ENCODE measurements at places on chromosomes 2 and 18.

GRCh38 chr2:161158882-161159281, 1.3 kb upstream of the TANK start:
- no peak for DNase-seq

GRCh38 chr2:237691029-237691907, 63.9 kb downstream of the LRRFIP1 start:
- no peak for DNase-seq

GRCh38 chr2:65918760-65919187, 486.4 kb upstream of the SPRED2 start:
- no peak for DNase-seq

- no peak for DNase-seq
Measured at GRCh38 chr2:209005371-209005770, 418.5 kb upstream of the MAP2 start.

DNA sequence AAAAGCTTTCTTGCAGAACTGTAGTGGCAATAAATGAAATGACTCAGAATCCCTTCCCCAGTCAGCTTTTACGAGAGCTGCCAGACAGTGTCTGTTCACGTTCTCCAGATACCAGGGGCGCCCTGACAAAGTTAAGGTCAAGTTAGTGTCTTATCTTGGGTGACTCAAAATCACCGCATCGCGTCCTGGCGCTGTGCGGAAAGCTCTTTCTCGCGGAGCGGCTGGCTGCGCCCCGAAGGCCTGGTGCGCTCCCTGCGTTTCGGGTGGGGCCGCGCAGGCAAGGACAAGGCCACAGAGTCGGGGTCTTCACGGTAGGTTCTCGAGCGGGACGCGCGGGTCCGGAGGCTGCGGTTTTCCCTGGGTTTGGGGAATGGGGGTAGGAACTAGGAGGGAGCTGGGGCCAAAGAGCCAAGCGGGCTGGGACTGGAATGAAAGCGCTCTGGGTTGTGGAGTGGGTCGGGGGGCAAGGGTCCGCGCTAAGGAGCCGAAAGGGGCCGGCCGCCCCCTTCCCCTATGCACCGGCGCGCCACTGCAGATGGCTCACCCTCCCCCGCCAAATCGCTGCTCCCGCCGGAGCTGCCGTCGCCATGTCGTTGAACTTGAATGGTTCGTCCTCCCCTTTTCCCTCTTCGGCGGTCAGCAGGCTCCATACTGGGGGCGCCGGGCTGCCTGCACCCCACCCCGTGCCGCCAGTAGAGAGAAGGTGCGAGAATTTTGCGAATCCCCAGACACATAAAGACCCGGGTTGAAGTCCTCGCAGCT, 2.6 kb upstream of the HOXD11 start:
- no peak for DNase-seq

GRCh38 chr2:198517976-198518375, 713.6 kb downstream of the PLCL1 start:
- DNase-seq = no peak

- no peak for DNase-seq
Measured at GRCh38 chr18:63823516-63824219, 48.5 kb downstream of the SERPINB7 start.

DNA sequence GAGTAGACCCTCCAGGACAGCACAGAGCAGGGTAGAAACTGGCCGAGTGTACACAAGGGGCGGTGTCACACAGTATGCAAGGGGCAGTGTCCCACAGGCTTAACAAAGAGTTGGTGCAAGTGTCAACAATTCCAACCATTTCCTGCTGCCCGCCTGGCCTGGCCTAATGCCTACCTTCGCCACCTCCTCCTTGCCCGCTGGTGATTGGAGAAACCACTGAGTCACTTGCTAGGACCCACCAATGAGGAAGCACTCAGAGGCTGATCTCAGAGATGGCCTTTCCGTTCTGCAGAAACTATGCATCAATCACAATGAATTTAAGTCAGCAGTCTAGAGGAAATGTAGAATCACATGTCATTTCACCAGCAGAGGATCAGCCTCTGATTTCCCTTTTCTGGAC, 263.3 kb upstream of the PKDCC start:
- no peak for DNase-seq

DNA sequence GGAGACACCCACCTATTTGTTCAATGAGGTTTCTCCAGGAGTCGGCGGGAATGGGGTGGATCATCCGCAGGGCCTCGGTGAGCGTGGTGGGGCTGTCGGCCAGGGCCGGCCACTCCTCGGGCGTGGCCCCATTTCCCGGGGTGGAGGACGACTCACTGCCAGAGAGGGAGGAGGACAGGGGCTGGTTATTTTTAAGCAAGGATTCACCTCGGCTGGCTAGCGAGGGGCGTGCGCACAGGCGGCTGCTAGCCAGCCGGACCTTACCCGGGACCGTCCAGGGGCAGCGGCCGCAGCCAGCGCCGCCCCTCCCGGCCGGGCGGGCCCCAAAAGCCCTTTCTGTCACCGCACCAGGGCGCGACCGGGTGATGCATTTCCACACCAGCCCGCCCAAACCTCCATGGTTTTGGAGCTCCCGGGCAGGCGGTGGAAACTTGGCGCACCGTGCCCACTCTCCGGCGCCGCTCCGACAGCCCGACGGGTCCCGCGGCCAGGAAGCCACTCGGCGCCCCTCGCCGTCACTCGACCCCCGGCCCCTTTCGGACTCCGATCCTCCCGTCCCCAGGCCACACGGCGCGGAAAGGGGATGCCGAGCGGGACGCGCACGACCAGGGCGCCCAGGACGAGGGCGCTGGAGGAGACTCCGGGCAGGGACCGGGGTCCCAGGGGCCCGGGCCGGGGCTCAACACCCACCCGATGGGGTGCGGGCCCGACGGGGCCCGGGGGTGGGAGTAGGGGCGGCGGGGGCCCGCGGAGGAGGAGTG, 57.1 kb downstream of the SNORC start:
- no peak for DNase-seq

GRCh38 chr18:59432803-59433597, 73.9 kb upstream of the LMAN1 start:
- no peak for DNase-seq

DNA sequence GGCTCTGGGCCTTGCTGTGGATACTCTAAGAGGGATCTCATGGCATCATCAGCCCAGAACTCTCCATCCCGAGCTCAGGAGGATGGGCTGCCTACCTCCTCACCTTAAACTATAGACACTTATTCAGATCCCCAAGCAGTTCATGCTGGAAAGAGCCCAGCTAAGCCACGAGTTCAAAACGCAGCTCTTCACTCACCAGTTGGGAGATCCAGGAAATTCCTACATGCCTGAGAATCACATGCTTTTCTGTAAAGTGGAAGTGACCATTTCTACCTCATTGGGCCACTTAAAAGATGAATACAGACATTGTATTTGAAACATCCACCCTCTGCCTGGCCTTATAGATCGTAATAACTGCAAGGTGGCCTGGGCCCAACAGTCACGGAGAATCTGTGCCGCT, 6.6 kb downstream of the ATOH8 start:
- no peak for DNase-seq

DNA sequence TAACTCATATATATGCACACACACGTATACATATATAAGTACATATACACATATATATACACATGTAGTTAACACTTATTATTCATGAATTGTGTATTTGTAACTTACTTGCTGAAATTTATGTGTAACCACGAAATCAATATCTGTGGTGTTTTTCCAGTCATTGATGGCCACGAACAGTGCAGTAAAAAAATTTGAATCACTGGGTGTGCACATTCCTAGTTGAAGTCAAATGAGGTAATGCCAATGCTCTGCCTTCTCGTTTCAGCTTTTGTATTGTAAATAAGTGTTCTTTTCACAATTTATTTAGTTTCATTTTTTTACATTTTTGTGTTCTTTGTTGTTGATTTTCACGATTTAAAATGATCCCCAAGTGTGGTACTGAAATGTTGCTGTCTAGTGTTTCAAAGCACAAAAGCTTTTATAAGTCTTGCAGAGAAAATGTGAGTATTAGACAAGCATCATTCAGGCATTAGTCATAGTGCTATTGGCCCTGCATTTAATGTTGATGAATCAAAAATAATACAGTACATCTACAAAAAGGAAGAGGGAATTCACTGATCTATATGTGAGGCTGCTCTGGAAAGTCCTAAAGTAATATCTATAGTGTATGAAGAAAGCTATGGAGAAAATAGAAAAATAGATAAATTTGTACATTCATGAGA, 419.0 kb downstream of the DSC3 start:
- DNase-seq = no peak

DNA sequence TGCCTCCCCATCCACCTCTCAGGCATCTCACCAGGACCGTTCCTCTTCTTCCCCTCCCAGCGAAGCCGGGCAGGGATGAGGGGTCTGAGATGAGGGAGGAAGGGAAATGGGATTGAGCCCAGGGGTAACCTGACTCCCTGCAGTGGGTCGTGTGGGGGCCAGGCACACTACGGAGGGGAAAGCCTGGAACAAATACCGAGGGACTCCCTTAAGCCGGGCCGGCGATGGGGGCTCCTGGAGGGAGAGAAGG, 250 bp upstream of the SPEG start:
- no peak for DNase-seq

DNA sequence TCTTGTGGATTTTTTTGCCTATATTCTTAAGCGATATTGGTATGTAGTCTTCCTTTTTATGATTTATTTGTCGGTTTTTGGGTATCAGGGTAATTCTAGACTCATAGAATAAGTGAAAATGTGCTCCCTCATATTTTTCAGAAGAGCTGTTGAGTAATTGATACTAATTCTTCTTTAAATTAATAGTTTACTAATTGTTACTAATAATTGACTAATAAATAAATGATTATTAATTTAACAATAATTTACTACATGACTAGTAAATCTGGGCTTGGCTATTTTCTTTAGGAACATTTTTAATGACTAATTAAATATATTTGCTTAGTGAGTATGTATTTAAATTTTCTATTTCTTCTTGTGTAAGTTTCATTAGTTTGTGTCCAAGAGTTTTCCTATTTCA, 325.0 kb downstream of the ADCYAP1 start:
- DNase-seq = no peak

- no peak for DNase-seq
Measured at GRCh38 chr2:67565262-67565661, 168.1 kb downstream of the ETAA1 start.

DNA sequence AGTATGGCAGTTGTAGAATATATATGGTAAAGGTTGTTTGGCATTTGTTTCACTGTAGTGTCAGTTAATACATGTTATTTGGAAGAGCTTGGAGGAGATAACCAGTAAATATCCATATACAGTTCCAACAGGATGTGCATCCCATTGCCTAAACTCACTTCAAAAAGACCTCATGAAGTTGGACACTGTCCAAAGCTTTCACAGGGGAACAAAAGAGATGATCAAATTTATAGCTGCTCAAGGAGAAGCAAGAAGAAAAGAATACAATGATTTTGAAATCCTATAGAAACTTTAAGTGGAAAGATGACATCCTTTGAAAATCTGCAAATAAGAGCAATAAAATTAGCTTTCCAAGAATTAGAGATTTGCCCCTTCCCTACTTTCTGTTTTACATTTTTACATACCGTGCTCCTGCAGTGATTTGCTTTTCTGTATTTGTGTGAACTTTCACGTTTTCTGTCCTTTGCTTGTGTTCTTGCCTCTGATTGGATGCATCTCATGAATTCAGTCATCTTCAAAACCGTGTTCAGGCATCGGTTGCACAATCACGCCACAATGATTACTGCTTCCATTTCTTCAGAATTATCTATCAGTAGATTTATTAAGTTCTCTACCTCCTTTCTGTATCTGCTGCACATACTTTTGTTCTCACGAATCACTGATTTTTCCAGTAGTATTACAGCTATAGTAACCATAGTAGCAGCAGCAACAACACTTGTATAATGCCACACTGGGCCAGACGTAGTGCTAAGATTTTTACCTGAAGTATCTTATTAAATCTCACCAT, 83.8 kb downstream of the PARD3B start:
- DNase-seq = no peak

GRCh38 chr18:12860530-12860929, 23.5 kb downstream of the PTPN2 start:
- no peak for DNase-seq

- no peak for DNase-seq
Measured at GRCh38 chr2:102313025-102313424, 1.7 kb downstream of the IL1RL1 start.

DNA sequence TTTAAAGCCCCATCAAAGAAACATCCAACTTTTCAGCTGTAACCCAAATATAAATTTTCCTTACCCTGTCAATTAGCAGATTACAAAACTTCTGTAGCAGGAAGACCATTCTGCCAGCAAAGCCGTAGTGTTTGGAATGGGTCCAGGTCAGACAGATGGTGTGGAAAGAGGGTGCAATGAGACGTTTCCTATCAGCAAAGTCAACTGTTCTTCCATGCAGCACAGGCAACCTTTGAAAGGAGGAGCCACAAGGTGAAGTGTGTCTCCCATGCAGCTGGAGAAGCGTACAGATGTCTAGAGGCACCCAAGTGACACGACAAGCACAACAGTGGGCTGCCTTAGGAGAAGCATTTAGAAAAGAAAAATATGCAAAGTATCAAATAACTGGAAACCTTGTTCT, 83.7 kb downstream of the SP3 start:
- DNase-seq = no peak

- DNase-seq = no peak
Measured at GRCh38 chr2:215828528-215829184, 184.7 kb downstream of the MREG start.

GRCh38 chr2:152566728-152567069, 150.6 kb downstream of the PRPF40A start:
- DNase-seq = no peak

DNA sequence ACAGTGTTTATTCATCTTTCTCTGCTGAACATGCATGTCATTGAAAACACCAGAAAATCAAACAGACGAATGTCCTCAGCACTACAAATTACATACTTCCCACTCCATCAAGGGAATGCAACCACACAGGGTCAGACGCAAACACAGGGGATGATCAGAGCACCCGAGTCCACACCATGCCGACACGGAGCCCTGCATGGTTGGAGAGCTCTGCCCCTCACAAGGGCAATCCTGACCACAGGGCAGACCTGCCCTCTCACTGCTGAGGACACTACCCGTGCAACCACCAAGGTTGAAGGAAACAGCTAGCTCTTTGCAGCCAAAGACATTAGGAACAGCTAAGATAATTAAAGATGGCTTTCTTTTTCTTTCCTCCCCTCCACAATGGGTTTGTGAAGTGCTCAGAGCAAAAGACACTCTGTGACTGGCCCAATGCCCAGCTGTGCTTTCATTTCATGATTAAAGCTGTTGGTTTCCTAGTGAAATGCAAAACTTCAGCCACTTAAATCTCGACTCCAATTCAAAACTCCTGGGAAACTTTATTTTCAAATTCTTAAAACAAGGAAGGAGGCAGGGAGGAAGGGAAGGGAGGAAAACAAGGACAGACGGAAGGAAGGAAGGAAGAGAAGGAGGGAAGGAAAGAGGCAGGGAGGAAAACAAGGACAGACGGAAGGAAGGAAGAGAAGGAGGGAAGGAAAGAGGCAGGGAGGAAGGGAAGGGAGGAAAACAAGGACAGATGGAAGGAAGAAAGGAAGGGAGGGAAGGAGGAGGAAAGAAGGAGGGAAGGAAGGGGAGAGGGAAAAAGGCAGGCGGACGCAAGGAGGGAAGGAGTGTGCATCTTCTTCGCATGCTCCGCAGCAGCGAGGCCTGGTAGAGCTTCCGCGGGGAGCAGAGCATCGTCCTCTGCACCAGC, 65.8 kb downstream of the NDUFA10 start:
- no peak for DNase-seq

GRCh38 chr18:40102903-40103302, 1852.1 kb upstream of the PIK3C3 start:
- no peak for DNase-seq

GRCh38 chr2:190829642-190830041, 51.0 kb upstream of the GLS start:
- DNase-seq = no peak

All from stimulated activated CD8-positive, alpha-beta memory T cell treated with anti-CD3 and anti-CD28 coated beads, Interleukin-15, amount 100 ng/mL, for 24 hours (primary cell).